ENCODE measurements at places on chromosomes 1 and 21.

DNA sequence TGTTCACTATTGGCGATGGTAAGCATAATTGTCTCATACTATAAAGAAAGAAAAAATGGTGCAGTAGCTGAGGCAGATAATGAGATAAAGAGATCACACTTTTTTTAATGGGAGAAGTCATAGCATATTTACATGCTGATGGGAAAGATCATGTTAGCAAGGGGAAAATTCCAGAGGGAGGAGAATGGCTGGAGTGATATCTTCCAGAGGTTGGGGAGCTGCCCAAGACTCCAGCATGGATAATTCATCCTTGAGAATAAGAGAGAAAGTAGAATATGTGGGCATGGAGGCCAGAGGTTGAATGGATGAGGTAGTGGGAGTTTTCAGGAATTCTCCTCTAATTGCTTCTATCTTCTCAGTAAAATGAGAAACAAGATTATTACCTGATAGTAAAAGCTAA lies 45.8 kb upstream of the RGS1 start:
- no peak for DNase-seq

DNA sequence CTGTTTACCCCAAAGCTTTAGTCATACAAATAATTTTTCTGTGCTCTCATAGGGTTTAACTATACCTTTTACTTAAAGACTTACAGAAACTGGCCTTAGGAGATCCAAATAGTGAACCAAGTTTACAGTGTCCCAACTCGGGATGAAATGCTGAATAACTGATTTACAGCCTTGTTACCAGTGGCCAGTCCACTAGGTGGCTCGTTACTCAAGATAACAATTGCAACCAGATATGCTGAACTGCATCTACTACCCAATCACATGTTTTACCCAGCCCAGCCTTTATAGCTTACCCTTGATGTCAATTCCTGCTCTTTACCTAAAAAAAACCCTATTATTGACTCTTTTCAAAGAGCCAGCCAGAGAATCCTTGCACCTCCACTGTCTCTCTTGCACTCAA lies 1148.8 kb upstream of the ADGRL4 start:
- no peak for DNase-seq

- DNase-seq = no peak
Measured at GRCh38 chr1:242086706-242087105, 87.8 kb upstream of the MAP1LC3C start.

- DNase-seq = no peak
Measured at GRCh38 chr1:93728480-93729131, 47.0 kb upstream of the BCAR3 start.

GRCh38 chr1:183021405-183022201 lies 1.6 kb upstream of the LAMC1 start:
- no peak for DNase-seq

DNA sequence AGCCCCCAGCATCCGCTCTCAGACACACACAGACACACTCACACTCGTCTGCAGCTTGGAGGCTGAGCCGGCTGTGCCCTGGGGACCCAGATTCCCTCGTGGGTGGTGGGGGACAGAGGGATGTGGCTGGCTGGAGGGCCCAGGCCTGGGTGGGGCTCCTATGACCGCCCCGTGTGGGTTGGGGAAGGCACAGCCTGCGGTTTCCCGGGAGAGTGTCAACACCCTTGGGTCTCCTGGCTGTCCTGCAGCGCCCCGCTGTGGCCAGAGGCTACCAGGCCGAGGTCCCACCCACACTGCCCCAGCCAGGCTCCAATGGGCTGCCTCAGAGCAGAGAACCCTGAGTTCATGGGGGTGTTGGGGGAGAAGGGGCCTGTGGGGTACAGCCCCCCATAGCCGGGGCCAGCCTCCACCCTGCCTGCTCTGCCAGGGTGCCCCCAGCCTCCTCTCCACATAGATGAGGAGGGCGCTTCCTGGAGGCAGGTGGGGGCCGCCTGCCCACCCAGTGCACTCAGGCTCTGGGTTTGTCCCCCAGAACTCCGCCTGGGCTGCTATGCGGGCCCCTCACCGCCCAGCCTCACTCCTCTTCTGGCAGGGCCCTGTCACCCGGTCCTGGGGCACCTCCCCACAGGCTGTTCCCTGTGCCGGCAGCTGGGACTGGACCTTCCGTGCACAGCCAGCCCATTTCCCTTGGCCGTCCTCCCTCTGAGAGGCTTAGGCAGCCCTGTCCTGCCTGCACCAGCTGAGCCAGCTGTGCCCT lies at the start of gene TTC34:
TTC34 (minus strand) TSS at position 159 of the 757 bp plus-strand sequence. CDS start 866 bp downstream, outside the sequence.
- DNase-seq = peak; percentile 74

GRCh38 chr1:241596633-241597032 lies 43.5 kb downstream of the CHML start:
- no peak for DNase-seq

- DNase-seq = peak; percentile 60
Measured at GRCh38 chr1:169809370-169810095, 14.8 kb upstream of the METTL18 start.

DNA sequence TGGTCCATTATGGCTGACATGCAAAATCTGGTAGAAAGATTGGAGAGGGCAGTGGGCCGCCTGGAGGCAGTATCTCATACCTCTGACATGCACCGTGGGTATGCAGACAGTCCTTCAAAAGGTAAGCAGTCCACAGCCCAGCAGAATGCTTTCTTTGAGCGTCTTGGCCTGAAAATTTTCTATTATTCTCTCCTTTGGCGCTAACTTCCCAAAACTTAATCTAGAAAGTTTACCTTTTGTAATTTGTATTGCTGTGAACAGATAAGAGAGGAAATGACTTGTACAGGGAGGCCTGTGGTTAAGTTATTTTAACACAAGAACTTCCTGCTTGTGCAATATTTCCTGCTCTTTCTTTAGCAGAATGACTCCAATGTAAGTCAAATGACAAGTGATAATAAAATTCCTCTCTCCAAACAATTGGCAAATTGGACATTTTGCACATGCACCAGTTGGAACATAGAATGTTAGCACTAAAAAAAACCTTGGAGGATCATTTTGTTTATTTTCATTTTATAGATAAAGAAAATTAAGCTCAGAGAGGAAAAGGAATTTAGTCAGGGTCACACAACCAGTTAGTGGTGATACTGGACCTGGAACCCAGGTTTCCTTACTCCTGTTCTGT lies 18.9 kb downstream of the CAP1 start:
- DNase-seq = no peak

DNA sequence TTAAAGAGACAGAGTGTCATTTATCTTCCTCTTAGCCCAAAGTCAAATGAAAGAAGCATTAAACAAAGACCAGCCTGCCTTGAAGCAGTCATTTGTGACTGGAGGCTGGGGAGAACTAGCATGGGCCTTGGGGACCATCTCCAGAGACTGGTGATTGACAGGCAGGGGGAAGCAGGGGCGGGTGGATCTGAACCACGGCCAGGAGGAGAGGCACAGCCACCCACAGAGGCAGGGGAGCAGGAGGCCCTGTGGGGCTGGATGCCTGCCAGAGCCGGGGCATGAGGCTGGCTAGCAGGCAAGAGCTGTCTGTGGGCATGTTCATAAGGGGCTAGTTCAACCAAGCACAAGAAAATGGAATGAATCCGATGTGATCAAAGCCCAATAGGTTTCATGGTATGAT lies 73.9 kb downstream of the PLXNA2 start:
- no peak for DNase-seq

GRCh38 chr21:45959182-45959581 lies 22.4 kb upstream of the COL6A1 start:
- DNase-seq = peak; percentile 15

- peak; percentile 84 for DNase-seq
Measured at GRCh38 chr1:37764414-37764825, 500 bp downstream of the EPHA10 start.

Measured in GM13976 (cell line).